Activated CD8-positive, alpha-beta memory T cell treated with anti-CD3 and anti-CD28 coated beads for 1 hour (primary cell): ENCODE measurements at places on chromosomes 7 and 10.

DNA sequence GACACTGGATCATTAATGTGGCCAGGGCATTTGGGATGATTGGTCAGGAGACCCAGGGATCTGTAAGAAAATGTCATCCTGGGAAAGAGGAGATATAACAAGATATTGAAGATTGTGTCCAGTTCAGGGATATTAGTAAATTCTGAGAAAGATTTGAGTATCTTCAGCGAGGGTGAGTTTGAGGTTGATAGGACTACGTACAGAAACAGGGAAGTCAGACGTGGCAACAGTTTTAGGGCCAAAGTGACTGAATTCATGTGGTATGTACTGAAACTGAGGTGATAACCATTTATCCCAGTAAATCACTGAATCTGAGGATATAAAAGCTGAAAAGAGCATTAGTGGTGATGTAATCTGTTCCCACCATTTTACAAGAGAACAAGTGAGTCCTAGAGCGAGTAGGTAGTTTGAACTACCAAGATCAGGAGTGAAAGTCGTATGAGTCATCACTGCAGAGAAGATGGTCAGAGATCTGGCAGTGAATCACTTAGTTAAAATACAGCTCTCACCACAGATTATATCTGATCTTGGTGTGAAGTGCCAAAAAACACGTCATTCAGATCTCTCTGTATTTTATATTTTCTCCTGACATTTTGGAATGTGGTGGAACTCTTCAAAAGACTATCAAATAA lies 220.5 kb downstream of the CDK14 start:
- no peak for DNase-seq

GRCh38 chr7:73830681-73831583 lies at the start of gene CLDN4:
TSS of gene CLDN4 (plus strand) at chr7:73830996. CDS start at chr7:73831202, 206 bp downstream.
- DNase-seq: no peak

GRCh38 chr10:126902157-126902556 lies 3.1 kb upstream of the DOCK1 start:
- no peak for DNase-seq

GRCh38 chr7:88169717-88170320 lies 50.0 kb downstream of the SRI start:
- no peak for DNase-seq

- no peak for DNase-seq
These were observed 53.5 kb downstream of the PODXL start for GRCh38 chr7:131502810-131503508.

DNA sequence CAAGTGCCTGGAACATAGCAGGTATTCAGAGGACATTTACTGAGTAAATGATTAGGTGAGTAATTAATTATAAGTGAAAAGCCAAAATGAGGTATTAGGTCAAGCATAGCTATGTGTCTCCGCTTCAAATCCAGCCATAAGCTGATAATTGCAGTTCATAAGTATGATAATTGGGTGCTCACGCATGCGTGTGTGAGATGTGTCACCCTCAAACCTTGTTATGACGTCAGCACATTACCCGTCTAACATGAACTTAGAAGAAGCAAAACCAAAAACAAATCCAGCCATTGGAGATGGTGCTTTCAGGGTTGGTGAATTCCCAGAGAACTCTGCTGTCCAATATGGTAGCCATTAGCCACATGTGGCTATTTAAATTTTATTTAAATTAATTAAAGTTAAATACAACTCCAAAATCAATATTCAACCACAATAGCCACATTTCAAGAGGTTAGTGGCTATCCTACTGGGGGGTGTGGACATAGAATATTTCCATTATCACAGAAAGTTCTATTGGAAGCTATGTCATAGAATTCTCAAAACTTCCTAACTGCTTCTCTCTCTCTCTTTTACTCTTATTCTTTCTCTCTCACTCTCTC lies at the start of gene CPA5:
CPA5 (plus strand) TSS at position 546 of the 596 bp plus-strand sequence. CDS start 1,670 bp downstream, outside the sequence.
- no peak for DNase-seq

- no peak for DNase-seq
These were observed 333.1 kb downstream of the CXCL12 start for GRCh38 chr10:44051584-44052385.

- DNase-seq: no peak
These were observed 85.2 kb upstream of the PIK3CG start for GRCh38 chr7:106779877-106780276.

- DNase-seq: no peak
These were observed 49.1 kb downstream of the MTURN start for GRCh38 chr7:30183749-30184369.

- DNase-seq: no peak
These were observed 8.8 kb downstream of the GRK5 start for GRCh38 chr10:119216127-119216526.

DNA sequence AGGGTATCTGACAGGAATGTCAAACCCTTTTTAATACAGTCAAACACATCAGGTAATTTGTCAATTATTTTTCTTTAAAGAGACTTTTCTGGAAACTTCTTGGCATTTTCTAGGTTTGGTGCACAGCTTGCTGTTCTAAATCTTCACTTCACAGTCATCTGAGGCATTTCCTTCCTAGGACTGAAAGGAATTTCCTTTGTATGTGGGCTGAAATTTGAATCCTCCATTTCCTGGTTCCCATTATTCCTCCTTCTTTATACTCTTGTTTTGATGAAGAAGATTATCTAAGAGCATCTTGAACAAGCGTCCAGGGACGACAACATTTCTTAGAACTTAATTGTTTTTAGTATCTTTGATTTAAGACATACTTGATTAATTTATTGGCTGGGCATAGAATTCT lies 24.9 kb downstream of the CALD1 start:
- DNase-seq: no peak

GRCh38 chr10:85648279-85648754 lies 718.3 kb downstream of the GRID1 start:
- DNase-seq: no peak

DNA sequence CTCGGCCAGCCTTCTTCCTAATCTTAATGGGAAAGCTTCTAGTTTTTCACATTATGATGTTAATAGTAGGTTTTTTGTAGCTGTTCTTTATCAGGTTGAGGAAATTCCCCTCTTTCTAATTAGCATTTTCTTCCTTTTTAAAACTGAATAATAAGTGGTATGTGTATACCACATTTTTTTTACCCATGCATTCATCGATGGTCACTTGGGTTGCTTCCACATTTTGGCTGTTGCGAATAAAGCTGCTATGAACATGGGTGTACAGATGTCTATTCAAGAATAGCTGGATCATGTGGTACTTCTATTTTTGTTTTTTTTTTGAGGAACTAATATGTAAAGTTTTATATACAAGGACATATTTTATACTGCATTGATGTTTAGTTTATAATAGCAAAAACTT lies 44.3 kb downstream of the NRF1 start:
- DNase-seq: no peak

DNA sequence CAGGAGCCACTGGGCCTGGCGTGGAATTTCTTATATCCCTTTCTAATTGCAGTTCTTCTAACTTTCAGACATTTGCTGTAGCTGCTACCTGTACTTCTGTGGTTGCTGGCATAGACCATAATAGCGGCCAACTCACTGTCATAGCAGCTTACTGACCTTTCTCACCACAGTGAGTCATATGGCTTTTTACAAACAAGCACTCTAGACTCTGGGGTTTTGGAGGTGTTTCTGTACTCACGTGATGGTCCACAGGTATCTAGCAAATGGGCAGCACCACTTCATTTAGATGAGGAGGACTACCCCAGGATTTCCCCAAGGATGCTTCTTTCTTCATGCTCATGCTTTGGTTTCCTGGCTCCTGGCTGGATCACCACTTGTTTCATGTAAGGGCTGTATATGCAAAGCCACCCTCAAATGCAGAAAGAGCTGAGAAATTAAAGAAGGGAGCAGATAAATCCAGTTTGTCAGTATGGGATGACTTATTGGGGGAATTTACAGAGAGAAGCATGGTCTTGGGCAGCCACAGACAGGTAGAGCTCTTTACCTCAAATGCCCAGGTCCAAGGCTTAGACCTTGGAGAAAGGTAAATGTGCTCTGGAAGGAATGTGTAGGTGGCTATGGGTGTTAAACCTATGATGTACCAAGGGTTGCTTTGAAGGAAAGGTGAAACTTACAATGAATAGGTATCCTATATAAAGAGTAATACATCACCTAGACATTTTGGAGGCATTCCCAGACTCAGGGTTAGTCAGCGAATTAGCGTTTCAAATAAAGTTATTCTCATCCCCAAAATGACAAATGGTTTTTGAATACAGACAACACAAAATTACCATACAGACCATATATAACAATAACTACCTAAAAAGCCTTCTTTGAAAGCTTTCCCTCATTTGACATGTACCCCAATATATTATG lies 15.9 kb upstream of the SLC25A16 start:
- no peak for DNase-seq

DNA sequence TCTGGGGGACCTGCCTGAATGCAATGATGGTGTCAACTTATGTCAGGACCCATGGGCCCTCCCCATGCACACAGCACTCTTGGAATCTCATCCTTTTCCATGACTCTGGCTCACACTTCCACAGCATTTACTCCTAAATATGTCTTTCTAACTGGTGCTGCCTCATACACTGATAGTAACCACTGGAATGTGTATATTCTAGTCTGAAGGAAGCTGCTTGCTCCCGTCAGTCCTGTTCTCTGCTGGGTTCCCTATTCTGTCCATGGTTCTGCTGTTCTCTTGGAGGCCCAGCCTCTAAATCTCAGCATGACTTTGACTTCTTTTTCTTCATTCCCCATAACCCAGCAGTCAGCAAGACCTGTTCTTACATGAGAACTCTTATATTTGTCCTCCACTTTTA lies 1055.1 kb downstream of the KCNMA1 start:
- no peak for DNase-seq

DNA sequence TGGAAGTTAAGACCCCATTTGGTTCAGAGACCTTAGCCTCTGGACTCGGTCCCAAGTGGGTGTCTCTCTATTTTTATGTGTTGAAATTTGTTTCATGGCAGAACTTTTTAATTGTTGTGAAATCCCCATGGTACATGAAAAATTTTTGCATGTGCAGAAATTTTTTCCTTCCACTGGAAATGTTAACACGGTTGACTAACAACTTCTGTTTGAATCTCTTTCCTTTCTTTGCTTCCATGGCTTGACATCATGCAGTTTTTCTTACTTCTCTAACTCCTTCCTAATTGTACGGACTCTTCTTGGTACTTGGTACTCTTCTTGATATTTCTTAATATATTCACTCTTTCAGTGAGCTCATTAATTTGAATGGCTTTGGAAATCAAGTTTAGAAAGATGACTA lies 18.3 kb downstream of the MDFIC start:
- no peak for DNase-seq

GRCh38 chr7:9863545-9863944 lies 1110.1 kb upstream of the PHF14 start:
- no peak for DNase-seq

GRCh38 chr7:27201580-27202017 lies 1.7 kb upstream of the HOXA13 start:
- no peak for DNase-seq

DNA sequence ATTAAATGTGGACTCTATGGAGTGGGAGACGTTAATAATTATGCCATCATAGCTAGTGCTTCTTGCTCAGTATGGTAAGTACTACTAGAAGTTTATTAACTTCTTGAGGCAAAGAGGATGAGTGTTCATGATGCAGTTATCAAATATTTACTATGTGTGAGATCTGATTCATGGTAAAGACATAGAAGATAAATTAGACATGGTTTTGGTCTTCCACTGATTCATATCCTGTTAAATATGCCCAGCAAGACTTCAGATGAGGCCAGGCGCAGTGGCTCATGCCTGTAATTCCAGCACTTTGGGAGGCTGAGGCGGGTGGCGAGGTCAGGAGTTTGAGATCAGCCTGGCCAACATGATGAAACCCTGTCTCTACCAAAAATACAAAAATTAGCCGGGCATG lies 547.1 kb upstream of the ANKRD30A start:
- DNase-seq: no peak

DNA sequence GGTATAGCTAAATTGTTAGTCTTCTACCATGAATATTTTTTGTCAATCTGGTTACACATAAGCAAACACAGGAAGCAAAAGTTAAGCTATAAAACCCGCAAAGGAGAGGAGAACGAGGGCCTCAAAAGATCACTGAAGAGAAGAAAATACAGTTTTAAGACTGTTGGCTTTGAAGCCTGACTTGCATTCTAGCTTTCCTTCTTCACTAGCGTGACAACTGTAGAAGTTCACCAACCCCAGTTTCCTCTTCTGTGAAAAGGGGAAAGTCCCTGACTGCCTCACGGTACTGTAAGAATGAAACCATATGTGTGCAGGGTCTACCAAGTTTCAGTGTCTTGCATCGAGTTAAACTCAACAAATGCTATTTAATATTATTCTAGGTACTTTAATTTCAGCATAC lies 7.5 kb upstream of the LRRN3 start:
- DNase-seq: no peak

DNA sequence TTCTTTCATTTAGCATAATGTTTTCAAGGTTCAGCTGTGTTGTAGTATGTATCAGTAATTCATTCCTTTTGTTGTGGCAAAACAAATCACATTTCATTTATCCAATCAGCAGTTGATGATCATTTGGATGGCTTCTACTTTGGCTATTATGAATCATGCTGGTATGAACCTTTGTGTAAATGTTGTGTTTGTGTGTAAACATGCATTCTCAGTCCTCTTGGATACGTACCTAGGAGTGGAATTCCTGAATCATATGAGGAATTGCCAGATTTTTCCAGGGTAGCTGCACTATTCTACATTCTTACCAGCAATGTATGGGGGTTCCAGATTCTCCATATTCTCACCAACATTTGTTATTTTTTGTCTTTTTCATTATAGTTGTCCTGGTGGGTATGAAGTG lies 578.5 kb upstream of the MKI67 start:
- no peak for DNase-seq

GRCh38 chr7:84363741-84364140 lies 169.2 kb upstream of the SEMA3A start:
- no peak for DNase-seq
